Thoracic aorta (tissue), 2 donors: ENCODE measurements at places on chromosomes 2 and 18. TPM values are rescaled to one million over a fixed set of nuclear protein-coding genes. Genes with fewer than 3 reads are reported as not detected.

DNA sequence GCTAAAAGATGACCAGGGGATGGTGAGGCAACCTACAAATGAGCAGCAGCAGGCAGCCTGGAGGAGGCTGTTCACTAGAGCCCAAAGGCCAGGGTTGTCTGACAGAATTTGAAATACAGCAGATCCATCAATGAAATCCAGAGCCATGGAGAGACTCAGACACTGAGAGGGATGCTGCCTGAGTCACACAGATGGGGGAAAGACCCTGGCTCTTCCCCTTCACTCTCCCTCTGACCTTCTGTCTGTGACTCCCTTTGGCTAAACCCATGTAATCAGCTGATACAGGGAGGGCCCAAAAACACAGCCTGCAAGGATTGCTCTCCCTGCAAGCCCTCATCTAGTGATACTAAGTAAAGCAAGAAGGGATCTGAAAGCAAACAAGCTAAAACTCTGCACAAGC lies 166.5 kb upstream of the SPOPL start:
- DNase-seq, result no peak

DNA sequence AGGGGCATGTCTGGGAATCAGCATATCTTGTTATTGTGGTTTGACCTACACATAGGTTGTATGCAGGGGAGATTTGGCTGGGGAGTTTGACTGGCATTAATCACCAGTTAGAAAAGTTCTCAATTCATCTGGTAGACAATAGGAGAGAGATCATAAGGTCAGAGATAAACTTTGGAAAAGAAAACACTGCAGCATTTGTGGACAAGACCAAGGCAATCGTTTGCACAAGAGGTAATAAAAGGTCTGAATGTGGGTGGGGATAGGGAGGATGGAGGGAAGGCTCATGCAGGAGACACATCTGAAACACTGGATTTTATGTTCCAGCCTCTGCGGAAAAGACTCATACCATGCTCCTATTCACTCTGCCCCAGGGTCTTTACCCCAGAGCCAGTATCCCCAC lies 136.9 kb downstream of the MAIP1 start:
- no peak for DNase-seq

DNA sequence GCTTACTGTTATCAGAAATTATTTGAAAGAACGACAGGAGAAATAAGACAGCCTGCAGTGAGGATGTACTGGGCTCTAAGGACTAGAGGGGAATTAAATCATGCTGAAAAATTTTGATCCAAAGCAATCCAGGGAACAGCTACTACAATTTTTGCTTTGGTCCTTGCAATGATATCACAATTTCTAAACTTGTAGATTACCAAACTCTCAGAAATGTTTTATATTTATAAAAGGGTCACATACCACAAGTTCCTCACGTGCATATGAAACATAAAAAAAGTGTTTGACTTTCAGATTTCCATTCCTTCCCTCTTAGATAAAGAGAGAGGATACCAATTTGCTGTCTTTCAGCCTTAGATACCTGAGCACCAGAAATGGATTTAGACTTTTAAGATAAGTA lies 261.2 kb downstream of the STK39 start:
- DNase-seq, result no peak

DNA sequence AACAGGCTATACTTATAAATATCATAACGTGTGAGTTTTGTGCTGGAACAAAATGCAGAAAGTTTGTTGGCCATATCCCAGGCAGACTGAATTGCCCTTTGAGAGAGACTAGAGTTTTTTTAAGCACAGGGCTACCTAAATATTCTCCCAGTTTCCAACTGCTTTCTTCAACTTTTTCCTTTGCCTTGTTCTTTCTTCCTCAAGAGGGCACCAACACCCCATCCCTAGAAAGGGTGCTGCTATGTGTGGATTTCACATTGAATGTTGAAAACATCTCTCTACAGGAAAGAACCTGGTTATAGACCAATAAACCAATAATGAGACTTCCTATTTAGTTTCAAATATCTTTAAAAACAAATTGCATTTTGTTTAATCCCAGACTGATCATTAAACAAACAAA lies 87.9 kb downstream of the ICOS start:
- DNase-seq, result no peak

DNA sequence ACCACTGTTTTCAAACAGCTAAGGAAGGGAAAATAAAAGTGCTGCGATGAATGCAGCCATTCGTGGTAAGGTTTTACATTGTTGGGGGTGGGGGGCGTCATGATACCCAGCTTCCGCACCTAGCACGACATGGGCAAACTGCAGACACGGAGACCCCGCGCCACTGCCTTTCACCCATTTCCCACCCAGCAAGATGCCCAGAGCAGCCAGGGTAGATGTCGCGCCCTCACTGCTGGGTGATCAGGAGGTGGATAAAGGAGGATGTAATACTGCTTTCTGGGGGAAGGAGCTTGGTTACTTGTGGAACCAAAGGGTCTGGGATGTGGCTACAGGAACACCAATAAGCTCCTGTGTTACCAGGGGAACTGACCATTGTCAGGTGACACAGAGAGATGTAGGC lies 138.4 kb downstream of the ZNF516 start:
- no peak for DNase-seq

- DNase-seq, result no peak
Observed at GRCh38 chr2:239880396-239880795, 144.7 kb downstream of the NDUFA10 start.

- DNase-seq, result no peak
Observed at GRCh38 chr2:104702031-104702850, 151.7 kb upstream of the POU3F3 start.

ZNF804A gene
- total RNA-seq, result 0.14 TPM

IL1R1 gene
- 281 TPM for total RNA-seq

YPEL5 gene
- 83.9 TPM for total RNA-seq

TDRD15 gene
- 0.42 TPM for total RNA-seq

RIT2 gene
- total RNA-seq, result not detected

ZNF521 gene
- 17.2 TPM for total RNA-seq
